ENCODE measurements at places on chromosomes 1 and 21. TPM values are rescaled to one million over a fixed set of nuclear protein-coding genes. Genes with fewer than 3 reads are reported as not detected.

- DNase-seq, result no peak
These were observed 9.7 kb downstream of the BACH1 start for GRCh38 chr21:29308456-29308783.

- DNase-seq, result no peak
These were observed 40.1 kb upstream of the FOXO6 start for GRCh38 chr1:41320895-41321676.

Gene OR2L3
- polyA plus RNA-seq, result not detected

Gene STIL
- polyA plus RNA-seq, result 10.1 TPM

DNA sequence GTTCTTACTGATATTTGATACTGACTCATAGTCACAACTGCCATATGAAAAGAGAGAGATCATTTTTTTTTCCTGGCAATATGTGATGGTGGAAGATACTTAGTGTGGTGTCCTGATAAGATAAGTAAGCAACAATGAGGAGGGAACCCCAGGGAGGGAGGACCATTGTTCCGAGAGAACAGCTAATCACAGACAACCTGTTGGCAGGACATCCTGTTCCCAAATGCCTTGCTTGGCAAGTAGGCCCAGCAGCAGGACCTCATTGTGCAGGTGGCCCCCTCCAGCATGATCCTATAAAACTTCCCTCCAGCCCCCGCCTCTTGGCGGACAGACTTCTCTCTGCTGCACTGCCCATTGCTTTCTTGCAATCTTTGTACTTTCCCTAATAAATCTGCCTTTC lies 329.4 kb upstream of the CHRM3 start:
- DNase-seq, result no peak

Gene SYNC
- 11.6 TPM for polyA plus RNA-seq

Gene APOBEC4
- not detected for polyA plus RNA-seq

DNA sequence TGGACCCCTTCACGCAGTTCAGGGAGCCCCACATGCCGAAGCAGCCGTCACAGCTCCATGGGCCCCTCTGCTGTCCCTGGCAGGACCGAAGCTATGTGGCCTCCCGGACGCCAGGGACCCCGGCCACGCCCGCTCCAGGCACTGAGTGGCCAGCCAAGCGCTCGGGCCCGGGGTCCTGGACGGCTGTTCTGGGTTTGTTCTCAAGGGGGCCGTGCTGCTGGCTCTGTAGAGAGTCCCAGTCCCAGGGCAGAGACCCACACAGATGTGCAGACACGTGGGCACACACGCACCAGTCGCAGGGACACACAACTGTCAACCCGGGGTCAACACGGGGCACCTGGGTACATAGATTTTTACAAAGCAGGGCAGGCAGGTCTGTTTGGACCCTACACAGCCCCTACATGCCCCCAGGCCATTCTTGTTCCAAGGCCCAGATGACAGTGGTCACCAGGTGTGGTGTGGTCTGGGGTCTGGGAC lies 6.7 kb downstream of the B3GALT6 start:
- no peak for DNase-seq

Gene IL19
- not detected for polyA plus RNA-seq

GRCh38 chr1:232589812-232590743 lies 39.9 kb downstream of the SIPA1L2 start:
- no peak for DNase-seq

- DNase-seq, result no peak
These were observed 1153.9 kb upstream of the NCAM2 start for GRCh38 chr21:19844334-19844733.

- DNase-seq, result no peak
These were observed 20.2 kb upstream of the ACTA1 start for GRCh38 chr1:229454056-229454455.

GRCh38 chr1:23198373-23198772 lies 18.9 kb downstream of the HTR1D start:
- no peak for DNase-seq

DNA sequence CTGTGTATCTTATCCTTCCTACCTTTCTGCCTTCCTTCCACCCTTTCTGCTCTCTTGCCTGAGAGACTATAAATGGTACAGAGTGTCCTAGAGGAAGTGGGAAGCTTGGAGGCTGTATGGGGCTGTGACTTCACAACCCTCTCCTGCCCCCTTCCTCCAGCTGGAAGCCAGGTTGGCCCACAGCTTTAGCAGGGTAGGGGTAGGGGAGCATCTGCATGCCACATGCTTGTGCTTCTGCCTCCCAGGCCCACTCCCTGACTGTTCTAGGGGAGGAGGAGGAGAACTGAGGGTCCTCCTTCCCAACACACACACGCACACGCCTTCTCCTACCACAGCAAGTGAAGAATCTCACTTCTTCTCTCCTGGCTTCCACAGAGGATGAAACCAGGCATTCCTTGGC lies 3.9 kb upstream of the SLC27A3 start:
- DNase-seq, result no peak

Gene ASB17
- polyA plus RNA-seq, result not detected

DNA sequence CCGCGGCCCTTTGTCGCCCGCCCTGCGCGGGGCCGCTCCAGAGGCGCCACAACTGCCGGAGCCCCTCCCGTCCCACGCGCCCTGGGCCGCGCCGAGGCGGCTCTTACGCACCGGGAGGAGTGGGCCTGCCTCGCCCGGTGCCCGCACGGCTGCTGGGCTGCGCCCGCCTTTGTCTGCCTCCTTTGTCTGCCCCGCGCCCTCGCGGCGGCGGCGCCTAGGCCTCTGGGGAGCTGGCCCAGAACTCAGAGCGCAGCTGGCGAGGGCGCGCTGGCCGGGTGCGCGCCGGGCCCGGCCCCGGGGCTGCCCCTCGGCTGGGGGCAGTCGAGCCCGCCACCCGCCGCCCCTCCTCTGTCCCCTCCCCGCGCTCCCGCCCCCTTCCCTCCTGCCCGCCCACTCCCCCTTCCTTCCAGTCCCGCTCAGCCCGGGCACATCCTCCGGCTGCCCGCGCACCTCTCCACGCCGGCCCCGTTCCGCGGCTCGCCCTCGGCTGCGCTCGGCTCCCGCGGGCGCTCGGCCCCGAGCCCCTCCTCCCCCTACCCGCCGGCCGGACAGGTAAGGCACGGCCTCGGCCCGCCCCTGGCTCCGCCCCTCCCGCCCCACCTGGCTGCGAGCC lies at the start of gene DRAXIN:
Gene DRAXIN (plus strand): TSS at position 409 of the 613 bp plus-strand sequence. CDS start 14,549 bp downstream, outside the sequence.
- no peak for DNase-seq

Gene DCDC2B
- not detected for polyA plus RNA-seq

Gene AGRN
- 88.0 TPM for polyA plus RNA-seq

Gene ITLN2
- 0.22 TPM for polyA plus RNA-seq

GRCh38 chr21:36992671-36993070 lies 13.8 kb upstream of the RIPPLY3 start:
- DNase-seq, result no peak

- DNase-seq, result peak; percentile 38
These were observed 84.9 kb upstream of the CD1D start for GRCh38 chr1:158095737-158096335.
